Sciatic nerve (tissue), 2 donors: ENCODE measurements at places on chromosomes 12 and 14. TPM values are rescaled to one million over a fixed set of nuclear protein-coding genes. Genes with fewer than 3 reads are reported as not detected.
A peak's percentile ranks its signal among the peaks of the same experiment; 100 is the strongest.

DNA sequence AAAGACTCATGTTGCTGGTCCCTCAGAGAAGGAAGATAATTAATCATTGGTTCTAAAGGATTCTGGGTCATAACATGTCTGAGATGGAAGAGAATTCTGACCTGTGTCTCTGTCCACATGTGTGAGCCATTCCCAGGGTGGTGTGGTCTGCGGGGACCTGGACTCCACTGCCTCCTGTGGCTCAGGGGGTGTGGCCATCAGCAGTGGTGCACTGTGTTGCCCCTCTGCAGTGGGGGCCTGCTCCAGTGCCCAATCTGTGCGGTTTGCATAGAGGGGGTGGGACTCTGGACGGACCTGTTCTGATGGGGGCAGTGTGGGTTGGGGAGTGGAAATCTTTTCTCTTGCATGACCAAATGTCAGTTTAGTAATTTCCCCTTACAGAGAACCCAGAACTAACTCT, 13.5 kb downstream of the KRT85 start:
- DNase-seq, result peak; percentile 47

- no peak for DNase-seq
Observed at GRCh38 chr14:67982711-67983608, 163.4 kb downstream of the RAD51B start.

GRCh38 chr12:24902511-24903328, 46.2 kb downstream of the BCAT1 start:
- peak; percentile 63 for DNase-seq

DNA sequence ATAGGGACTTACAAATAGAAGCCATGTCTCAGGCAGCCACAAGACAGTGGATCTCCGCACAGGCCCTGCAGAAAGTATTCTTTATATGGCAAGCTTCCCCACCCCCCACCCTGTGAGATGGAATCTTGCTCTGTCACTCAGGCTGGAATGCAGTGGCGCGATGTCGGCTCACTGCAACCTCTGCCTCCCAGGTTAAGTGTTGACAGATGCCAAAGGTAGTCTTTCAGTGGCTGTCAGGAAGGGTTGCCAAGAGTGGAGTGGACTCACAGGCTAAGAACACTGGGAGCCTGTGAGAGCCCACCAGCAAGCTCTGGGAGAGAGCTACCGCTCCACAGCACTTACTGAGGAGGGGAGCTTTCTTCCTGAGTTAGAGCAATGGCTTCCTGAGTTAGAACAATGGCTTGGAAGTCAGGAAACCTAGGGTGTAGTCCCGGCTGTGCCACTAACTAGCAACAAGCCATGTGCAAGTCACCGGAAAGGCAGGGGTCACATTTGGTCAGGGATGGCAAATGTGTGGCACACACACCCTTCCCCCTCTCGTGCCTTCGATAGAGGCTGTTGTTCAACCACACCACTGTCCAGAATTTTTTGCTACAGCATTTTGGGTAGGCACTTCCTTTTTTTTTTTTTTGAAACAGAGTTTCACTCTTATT, 2.6 kb downstream of the RNASE1 start:
- no peak for DNase-seq

DNA sequence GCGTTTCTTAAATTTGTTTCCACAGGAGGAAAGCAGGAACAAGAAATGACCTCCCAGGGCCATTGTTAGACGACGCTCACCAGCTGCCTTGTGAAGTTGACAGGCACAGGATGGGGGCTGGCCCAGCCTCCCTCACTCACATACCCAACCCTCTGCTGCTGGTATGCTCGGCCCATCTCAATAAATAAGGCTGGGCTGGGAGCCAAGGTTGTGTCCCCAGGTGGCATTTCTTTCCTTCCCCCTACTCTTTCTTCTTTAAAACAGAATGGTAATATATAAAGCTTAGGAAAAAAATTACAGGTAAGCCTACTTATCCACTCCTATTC, 93.0 kb downstream of the ACTN1 start:
- no peak for DNase-seq

The P2RX7 gene
- total RNA-seq, result 24.5 TPM

- DNase-seq, result no peak
Observed at GRCh38 chr14:76373456-76373855, 2.5 kb upstream of the ESRRB start.

- DNase-seq, result peak; percentile 99
Observed at GRCh38 chr12:6492838-6493496, at the start of gene MRPL51. TSS of gene MRPL51 (minus strand) at chr12:6493262. CDS start at chr12:6493136, 126 bp downstream.

- no peak for DNase-seq
Observed at GRCh38 chr14:51289169-51289568, 49.1 kb downstream of the TMX1 start.

- DNase-seq, result no peak
Observed at GRCh38 chr14:103085106-103086091, 1.4 kb downstream of the LBHD2 start.

The KERA gene
- 0.18 TPM for total RNA-seq

The GAS2L3 gene
- 232 TPM for total RNA-seq

GRCh38 chr12:128083132-128083729, 183.7 kb upstream of the TMEM132C start:
- DNase-seq, result no peak

The CRIP1 gene
- 112 TPM for total RNA-seq

GRCh38 chr14:95918466-95918865, 41.8 kb downstream of the TUNAR start:
- no peak for DNase-seq

The FOXN4 gene
- total RNA-seq, result not detected

The ADGRD1 gene
- total RNA-seq, result 224 TPM

GRCh38 chr12:94545935-94546771, 86.5 kb upstream of the CEP83 start:
- DNase-seq, result no peak

The MGP gene
- total RNA-seq, result 1,381 TPM

The TMED10 gene
- 256 TPM for total RNA-seq

The CNOT2 gene
- 95.3 TPM for total RNA-seq

GRCh38 chr12:130870442-130871285, 1.2 kb upstream of the RAN start:
- peak; percentile 73 for DNase-seq

GRCh38 chr12:11823043-11823442, 173.6 kb downstream of the ETV6 start:
- no peak for DNase-seq

DNA sequence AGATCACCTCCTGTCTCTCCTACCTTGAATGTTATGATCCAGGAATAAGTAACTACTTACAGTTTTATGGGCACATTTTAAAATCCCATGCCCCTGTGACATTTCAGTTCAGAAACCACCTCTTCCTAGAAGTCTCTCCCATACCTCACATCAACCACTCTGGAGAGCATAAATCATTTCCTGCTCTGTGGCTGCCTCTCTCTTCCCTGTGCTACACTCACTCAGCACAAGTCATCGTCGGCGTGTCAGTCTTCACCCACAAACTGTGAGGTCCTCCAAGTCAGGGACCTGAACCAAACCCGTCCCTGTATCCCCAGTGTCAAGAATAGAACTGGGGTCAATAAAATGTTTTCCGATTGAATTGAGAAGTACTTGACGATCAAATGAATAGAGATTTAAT, 863.3 kb downstream of the BCL11B start:
- DNase-seq, result no peak

The ERG28 gene
- total RNA-seq, result 10.1 TPM

The MSI1 gene
- 2.2 TPM for total RNA-seq

- DNase-seq, result no peak
Observed at GRCh38 chr12:69929531-69929930, 104.5 kb downstream of the MYRFL start.

GRCh38 chr14:29410581-29410980, 517.1 kb downstream of the PRKD1 start:
- no peak for DNase-seq

- DNase-seq, result no peak
Observed at GRCh38 chr14:23864259-23864658, 89.3 kb upstream of the DHRS4 start.

DNA sequence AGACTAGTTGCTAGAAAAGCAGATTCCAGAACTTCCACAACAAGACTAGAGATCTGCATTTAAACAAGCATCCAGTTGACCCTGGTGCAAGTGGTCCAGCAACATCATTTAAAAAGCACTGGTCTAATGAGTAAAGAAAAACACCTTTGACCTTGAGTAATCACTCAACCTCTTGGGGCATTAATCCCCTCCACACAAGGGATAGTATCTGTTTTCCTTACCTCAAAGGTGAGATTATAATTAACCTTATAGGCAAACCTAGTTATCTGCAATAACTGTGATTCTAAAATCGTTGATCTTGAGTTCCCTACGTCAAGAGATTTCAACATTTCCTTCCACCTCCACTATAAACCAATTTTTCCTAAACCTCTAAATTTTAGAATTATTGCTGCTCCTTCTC, 1.1 kb downstream of the KDM5A start:
- DNase-seq, result no peak

GRCh38 chr14:51564986-51565604, 86.6 kb upstream of the FRMD6 start:
- DNase-seq, result no peak

DNA sequence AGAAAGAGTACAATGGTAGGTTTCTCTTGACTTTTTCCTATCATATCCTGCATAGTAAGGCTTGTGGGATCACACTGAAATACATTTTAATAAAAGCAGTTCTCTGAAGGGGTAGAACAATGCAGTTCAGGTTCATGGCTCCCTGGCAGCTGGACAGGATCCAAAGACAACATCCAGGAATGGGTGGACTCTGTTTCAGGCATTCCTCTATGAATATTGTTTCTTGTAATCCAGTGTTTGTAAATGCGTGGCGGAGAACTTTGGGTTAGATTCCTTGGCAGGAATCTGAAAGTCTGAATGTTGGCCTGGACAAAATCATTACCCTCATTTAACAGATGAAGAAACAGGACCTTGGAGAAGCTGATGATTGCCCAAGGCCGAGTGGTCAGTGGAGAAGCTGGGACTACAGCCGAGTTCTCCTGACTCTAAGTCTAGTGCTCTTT, 43.5 kb downstream of the SYNE2 start:
- peak; percentile 78 for DNase-seq

The MNAT1 gene
- 39.9 TPM for total RNA-seq

The CLEC4A gene
- 4.6 TPM for total RNA-seq

GRCh38 chr12:14845350-14845750, 2.0 kb upstream of the ART4 start:
- no peak for DNase-seq

GRCh38 chr12:96327346-96327745, 72.9 kb downstream of the CDK17 start:
- no peak for DNase-seq

The KLRK1 gene
- 3.1 TPM for total RNA-seq

GRCh38 chr14:104926619-104927431, 2.1 kb downstream of the PLD4 start:
- DNase-seq, result no peak

DNA sequence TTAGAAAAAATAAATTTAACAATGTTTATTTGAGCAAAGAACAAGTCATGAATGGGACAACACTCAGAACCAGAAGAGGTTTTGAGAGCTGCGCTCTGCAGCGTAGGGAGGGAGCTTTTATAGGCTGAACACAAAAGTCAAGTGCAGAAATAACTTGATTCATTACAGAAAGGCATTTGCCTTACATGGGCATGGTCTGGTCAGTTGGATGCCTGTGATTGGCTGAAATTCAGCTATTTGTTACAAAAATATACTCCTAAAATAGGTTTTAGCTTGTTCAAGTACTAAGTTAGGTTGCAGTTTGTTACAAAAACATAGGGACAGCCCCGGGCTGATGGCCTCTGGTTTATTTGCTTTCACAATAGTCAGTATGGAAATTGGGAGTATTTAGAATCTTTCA, 118.0 kb downstream of the NUAK1 start:
- DNase-seq, result no peak

DNA sequence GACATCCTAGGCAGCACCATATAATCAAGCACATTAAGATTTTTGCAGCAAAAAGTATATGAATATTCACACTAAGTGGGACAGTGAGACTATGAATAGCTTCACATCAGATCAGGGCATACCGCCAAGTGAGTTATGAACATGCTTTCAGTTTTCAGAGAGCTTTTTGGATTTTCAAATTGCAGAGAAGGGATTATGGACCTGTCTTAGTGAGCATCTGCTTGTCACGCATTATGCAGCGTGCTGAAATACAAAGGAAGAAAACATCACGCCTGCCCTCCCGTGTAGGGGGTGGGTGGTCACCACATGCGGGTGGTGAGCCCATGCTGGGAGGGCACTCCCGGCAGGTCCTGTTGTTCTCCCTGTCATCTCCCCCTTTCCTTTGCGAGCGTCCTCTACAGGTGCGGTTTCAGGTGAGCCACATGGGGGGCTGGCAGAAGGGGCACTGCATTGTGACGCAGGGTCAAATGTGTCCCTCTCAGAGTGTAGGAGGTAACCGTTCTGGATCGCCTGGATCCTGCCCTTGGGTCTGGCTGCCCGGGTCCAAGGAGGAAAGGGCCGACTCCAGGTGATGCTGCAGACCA, 42.6 kb downstream of the TRAF3 start:
- DNase-seq, result no peak

- no peak for DNase-seq
Observed at GRCh38 chr12:5612556-5613410, 180.9 kb downstream of the NTF3 start.
